ENCODE measurements at places on chromosomes 4 and X.

DNA sequence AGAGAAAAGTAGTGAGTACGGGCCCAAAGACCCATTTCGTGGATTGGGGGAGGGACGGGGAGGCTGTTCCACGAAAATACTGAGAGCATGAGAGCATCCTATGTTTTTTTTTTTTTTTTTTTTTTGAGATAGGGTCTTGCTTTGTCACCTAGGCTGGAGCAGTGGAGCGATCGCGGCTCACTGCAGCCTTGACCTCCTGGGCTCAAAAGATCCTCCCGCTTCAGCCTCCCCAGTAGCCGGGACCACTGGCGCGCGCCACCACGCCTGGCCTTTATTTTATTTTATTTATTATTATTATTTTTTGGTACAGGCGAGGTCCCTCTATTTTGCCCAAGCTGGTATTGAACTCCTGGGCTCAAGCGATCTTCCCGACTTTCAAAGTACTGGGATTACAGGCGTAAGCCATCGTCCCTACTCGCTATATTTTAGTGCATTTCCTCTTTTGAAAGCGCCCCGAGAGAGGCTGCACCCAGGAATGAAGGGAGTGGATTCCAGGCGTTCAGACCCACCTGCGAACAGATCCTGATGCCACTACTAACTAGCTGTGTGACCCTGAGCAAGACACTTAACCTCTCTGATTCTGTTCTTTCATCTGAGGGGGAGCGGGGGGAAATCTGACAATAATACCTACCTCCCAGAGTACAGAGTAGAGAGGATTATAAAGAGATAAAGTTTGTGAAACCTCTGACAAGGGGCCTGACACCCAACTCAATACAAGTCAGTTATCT, 5.4 kb upstream of the MSX1 start:
- no peak for DNase-seq

DNA sequence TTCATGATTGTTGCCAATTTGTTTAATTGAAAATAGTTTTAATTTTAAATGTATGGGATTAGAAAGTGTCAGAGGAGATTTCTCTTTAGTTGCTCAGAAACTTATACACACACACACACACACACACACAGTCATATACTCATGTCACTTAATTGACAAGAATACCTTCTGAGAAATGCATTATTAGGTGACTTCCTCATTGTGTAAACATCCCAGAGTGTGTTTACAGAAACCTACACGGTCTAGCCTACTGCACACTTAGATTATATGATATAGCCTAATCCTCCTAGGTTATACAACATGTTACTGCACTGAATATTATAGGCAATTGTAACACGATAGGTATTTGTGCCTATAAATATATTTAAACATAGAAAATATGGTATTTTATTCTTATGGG, 1327.4 kb downstream of the FSTL5 start:
- DNase-seq, result no peak

- no peak for DNase-seq
These were observed 640.1 kb downstream of the ARAP2 start for GRCh38 chr4:35604252-35604651.

GRCh38 chr4:188949596-188949995, 810.4 kb downstream of the TRIML1 start:
- no peak for DNase-seq

DNA sequence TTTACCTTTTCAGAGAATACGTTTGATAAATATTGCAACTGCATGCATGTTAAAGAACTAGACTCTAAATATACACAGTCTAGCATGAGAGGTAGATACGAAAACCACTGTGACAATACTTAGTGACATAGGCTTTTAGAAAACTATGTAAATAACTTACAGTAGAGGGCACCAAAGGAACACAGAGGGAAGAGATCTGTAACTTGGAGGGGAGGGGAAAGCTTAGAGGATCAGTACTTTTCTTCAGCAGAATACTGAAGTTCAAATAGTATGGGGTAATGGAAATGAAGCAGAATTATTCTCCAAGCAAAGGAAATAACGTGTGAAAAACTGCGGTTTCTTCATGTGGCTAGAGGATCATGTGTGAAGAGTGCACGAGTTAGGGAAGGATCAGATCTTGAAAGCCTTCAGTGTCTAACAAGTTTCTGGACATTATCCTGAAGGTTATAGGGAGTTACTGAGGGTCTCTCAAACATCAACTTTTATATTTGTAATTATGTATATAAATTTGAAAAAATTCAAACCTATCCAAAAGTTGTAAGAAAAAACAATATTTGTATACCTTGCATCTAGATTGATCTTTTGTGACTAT, 264.3 kb downstream of the NPFFR2 start:
- DNase-seq, result no peak

- DNase-seq, result no peak
These were observed 133.2 kb downstream of the ARHGAP6 start for GRCh38 chrX:11532291-11533078.

GRCh38 chr4:109111031-109111430, 191.4 kb downstream of the COL25A1 start:
- DNase-seq, result no peak

DNA sequence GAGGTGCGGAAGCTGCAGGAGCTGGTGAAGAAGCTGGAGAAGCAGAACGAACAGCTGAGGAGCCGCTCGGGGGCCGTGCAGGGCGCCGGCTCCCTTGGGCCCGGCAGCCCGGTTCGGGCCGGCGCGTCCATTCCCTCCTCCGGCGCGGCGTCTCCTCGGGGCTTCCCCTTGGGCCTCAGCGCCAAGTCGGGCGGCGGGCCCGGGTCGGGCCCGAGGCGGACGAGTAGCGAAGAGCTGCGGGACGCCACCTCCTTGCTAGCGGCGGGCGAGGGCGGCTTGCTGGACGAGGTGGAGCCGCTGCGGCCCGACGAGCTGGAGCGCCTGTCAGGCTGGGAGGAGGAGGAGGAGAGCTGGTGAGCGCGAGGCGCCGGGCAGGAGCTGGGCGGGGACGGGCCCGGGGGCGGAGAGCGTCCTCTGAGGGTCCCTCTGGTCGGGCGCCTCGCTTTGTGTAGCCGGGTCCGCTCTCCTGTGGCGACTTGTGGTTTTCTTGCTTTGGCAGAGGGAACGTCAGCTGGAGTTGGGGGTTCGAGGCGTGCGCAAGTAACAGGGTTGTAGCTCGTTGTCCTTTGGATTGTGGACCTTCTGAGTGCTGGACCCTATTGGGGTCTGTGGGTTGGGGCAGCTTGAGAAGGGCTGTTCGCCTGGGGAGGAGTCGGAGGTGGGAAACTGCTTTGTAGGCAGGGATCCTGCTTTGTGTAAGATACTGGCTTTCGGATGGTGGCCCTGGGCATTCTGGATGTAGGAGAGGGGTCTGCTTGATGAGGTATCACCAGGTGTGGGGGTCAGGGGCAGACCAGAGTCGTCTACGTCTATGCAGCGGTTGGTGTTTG, 662 bp downstream of the SLAIN2 start:
- no peak for DNase-seq

DNA sequence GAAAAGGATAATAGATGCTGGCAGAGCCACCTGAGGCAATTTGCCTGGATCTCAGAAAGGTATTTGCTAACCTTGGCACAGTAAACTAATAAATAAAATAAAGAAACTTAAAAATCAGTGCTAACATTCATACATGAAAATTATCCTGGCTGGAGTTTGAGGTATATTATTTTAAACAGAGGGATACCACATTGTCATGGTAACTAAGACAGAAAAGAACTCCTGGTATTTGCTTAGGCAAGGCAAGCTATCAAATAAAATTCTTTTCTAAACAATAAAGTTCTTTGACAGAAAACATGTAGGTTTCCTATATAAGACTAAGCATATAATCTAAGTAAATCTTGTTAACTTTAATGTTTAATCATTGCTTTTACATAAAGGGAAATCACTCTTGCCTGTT, 218.8 kb downstream of the MAGEB17 start:
- DNase-seq, result no peak

GRCh38 chr4:48189731-48190130, 55.7 kb upstream of the TXK start:
- no peak for DNase-seq

Data from activated CD4-positive, CD25-positive, alpha-beta regulatory T cell treated with anti-CD3 and anti-CD28 coated beads, Interleukin-2, amount 50 U/mL, for 16 hours (primary cell).